ENCODE measurements at places on chromosomes 12 and 14.

DNA sequence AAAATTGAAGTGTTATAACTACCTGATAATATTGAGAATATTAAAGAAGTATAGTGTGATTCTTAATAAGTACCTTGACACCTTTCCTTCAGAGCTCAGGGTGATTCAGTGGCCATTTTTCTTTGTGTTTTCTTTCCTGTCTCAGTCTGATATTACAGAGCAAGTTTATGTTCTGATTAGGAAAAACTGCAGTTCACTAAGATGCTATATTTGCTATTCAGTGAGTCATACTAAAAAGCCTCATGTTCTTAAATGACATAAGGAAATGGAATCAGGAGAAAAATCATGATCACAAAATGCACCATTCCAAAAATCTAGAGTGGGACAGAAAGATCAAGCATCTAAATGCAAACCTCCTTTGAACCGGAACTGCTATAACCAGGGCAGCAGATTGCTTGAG is 390.6 kb upstream of the ATP2B1 start:
- no peaks in the 10 kb centered on the region for H3K36me3 ChIP-seq
- DNase-seq, result no peak
- no peaks in the 10 kb centered on the region for H3K27me3 ChIP-seq
- H3K4me3 ChIP-seq, result no peak overlapping the region
- H3K4me1 ChIP-seq, result no peaks in the 10 kb centered on the region
- H3K27ac ChIP-seq, result no peak overlapping the region

DNA sequence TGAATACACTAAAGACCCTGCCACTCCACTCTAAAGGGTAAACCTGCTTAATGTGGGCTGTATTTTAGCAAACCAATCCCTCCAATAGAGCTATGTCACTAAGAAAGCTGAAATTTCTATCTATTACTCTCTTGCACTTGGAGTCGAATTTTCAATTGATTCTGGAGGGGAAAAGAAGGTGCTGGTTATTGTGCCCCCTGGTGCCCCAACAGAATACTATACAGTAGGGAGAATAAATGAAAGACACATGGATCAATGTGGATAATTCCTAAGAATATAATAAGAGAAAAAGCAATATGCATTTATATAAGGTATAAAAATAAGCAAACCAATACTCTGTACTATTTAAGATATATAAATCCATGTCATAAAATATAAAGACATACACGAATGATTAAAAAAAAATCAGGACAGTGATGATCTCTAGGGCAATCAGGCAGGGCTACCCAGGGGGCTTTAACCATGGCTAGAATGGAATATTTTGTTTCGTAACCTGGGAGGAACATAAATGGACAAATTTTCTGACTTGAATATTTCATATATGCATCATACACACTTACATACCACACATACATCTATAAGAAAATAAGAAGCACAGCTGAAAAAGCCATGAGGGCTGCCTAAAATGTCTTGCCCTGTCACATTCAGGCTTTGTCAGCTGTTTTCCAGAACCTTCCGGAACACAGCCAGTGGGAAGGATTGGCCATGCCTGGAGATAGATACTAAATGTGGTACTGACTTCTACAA is 54.4 kb downstream of the EFCAB11 start:
- H3K27me3 ChIP-seq, result no peaks in the 10 kb centered on the region
- no peak for DNase-seq
- no peak overlapping the region for H3K27ac ChIP-seq
- peaks cover 5% of the 10 kb centered on the region for H3K4me1 ChIP-seq
- no peaks in the 10 kb centered on the region for H3K36me3 ChIP-seq
- no peak overlapping the region for H3K4me3 ChIP-seq

DNA sequence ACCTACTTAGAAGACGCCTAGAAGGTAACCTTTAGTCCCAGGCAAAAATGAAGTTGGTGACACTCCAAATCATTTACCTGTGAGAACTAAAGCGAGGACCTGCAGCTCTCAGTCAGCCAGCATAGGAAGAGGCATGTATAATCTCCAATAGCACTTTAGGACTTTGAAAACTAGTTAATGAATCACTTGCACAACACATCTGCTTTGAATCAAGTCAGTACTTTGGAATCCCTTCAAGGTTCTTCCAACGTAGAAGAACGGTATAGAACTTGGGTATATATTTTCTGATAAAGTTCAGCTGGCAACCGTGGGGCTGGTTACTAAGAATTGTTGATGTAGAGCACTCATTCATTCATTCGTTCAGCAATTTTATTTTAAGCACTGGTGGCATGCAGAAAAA is 251.9 kb downstream of the TMEM132D start:
- H3K27ac ChIP-seq, result no peak overlapping the region
- no peaks in the 10 kb centered on the region for H3K4me1 ChIP-seq
- no peaks in the 10 kb centered on the region for H3K36me3 ChIP-seq
- no peak overlapping the region for H3K4me3 ChIP-seq

- no peaks in the 10 kb centered on the region for H3K36me3 ChIP-seq
- no peaks in the 10 kb centered on the region for H3K27me3 ChIP-seq
- H3K4me3 ChIP-seq, result no peak overlapping the region
- DNase-seq, result no peak
Measured at GRCh38 chr14:80615831-80616230, 325.7 kb downstream of the CEP128 start.

DNA sequence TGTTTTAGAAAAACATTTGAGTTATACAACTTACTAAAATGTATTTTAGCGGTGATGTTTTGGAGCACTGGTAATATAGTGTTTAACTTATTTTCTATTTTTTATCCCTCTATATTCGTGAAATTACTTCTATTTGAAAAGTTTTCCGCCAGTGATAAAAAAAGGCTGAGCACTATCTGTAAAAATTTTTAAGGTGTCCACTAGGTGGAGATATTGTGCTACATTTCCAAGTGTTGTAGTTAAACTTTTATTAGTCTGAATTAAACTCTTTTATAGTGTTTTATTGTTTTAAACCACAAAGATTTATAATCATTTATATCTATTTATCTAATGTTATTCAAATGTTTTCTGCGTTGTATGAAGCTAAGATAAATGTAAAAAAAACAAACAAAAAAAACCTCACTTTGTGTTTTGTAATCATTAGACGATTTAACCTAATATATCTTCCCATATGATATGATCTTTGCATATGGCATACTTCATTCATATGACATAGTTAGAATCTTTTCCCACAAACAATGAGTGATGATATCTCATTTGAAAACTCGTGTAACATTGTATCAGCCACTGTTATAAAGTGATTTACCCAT is 11.8 kb downstream of the ALG10B start:
- H3K36me3 ChIP-seq, result no peaks in the 10 kb centered on the region
- H3K27me3 ChIP-seq, result no peaks in the 10 kb centered on the region
- no peak for DNase-seq
- no peak overlapping the region for H3K27ac ChIP-seq

GRCh38 chr14:56125772-56126636 is 7.8 kb downstream of the PELI2 start:
- H3K36me3 ChIP-seq, result no peaks in the 10 kb centered on the region
- no peak overlapping the region for H3K27ac ChIP-seq
- H3K4me3 ChIP-seq, result no peak overlapping the region
- H3K27me3 ChIP-seq, result no peaks in the 10 kb centered on the region
- H3K4me1 ChIP-seq, result no peaks in the 10 kb centered on the region

DNA sequence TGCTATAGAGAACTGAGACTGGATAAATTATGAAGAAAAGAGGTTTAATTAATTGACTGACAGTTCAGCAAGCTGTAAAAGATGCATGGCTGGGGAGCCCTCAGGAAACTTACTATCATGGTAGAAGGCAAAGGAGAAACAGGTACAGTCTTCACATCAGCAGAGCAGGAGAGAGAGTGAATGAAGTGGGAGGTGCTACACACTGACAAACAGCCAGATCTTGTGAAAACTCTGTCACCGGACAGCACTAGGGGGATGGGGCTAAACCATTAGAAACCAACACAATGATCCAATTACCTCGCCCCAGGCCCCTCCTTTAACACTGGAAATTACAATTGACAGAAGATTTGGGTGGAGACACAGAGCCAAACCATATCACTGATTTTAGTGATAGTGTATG is 682.4 kb downstream of the SLC16A7 start:
- H3K27me3 ChIP-seq, result no peaks in the 10 kb centered on the region
- no peaks in the 10 kb centered on the region for H3K4me1 ChIP-seq
- no peaks in the 10 kb centered on the region for H3K36me3 ChIP-seq

DNA sequence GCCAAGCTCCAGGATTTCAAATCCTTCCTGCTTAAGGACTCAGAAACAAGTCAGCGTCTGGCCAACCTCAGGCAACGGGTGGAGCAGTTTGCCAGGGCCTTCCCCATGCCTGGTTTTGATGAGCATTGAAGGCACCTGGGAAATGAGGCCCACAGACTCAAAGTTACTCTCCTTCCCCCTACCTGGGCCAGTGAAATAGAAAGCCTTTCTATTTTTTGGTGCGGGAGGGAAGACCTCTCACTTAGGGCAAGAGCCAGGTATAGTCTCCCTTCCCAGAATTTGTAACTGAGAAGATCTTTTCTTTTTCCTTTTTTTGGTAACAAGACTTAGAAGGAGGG is 4.7 kb downstream of the SHMT2 start:
- H3K4me1 ChIP-seq, result peaks cover 46% of the 10 kb centered on the region
- H3K27me3 ChIP-seq, result peaks cover 16% of the 10 kb centered on the region
- H3K36me3 ChIP-seq, result peaks cover 30% of the 10 kb centered on the region
- H3K27ac ChIP-seq, result no peak overlapping the region
- no peak for DNase-seq
